ENCODE measurements at places on chromosomes 6 and 20.

DNA sequence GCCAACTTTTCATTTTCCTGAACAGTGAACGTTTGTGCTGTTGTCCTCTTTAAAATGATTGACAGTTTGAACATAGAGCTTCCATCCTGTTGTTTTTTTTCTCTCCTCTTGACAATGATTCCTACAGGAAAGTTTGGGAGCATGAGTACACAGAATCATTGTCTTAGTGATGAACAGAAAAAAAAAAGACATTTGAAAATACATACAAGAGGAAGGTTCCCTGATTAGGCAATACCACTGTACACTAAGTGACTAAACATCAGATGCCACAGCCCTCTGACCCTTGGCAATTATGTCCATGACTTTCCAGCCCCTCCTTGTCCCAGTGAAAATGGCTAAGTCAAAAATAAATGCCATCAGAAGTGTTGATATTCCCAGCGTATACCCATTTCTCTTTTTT lies 71.5 kb downstream of the RTN4IP1 start:
- peak; percentile 82 for DNase-seq

DNA sequence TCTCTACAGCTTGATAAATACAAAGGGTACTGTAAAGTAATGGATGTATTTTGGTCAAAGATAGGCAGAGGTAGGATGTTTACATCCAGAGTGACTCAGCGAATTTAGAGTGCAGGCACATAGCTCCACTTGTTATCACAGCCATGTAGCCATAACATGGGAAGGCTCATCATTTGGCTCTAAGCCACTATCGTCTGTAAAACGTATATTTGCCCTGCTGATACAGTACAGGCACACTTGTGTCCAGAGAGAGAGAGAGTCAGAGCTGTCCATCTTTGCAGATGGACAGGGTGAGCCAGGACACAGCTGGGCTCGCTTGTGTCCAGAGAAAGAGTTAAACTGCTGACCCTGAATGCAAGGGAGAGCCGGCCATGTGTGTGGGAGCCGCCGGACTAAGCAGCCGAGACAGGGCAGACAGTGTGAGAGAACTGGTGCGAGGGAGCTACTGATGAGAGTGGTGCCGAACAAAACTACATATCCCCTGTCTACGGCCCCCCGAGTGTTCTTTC lies 619.0 kb downstream of the DOK5 start:
- no peak for DNase-seq

DNA sequence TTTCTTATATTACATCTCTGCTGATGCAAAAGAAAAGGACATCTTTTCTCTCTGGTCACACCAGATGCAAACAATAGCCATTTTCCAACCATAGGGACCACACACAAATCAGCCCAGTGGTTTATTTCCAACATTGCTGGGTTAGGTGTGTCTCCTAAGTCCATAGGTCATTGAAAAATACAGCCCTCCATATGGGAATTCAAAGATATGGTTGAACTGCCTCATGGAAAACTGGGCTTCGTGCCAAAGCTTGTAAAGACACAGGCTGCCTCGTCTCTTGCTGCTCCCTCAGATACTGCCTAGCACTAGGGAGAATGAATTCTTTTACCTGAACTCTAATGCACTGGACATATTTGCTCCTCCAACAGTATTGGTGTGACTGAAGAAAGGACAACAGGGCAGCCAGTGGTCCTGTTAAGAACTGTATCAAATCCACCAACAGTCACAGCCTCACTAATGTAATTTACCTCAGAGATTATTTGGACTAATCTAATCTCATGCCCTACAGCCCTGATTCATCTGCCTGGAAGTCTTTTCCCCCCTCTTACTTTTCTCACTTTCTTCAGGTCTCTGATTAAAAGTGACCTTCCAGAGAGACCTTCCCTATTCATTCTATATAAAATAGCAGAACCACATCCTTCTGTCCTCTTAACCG lies 48.3 kb upstream of the TBC1D32 start:
- DNase-seq = no peak

- peak; percentile 41 for DNase-seq
These were observed 31.7 kb upstream of the CCN5 start for GRCh38 chr20:44683263-44684046.

GRCh38 chr6:167015302-167015701 lies 16.1 kb downstream of the CEP43 start:
- DNase-seq = no peak
